Astrocyte (in vitro differentiated cells and primary cell): ENCODE measurements at places on chromosomes 12 and 14. TPM values are rescaled to one million over a fixed set of nuclear protein-coding genes. Genes with fewer than 3 reads are reported as not detected.

DNA sequence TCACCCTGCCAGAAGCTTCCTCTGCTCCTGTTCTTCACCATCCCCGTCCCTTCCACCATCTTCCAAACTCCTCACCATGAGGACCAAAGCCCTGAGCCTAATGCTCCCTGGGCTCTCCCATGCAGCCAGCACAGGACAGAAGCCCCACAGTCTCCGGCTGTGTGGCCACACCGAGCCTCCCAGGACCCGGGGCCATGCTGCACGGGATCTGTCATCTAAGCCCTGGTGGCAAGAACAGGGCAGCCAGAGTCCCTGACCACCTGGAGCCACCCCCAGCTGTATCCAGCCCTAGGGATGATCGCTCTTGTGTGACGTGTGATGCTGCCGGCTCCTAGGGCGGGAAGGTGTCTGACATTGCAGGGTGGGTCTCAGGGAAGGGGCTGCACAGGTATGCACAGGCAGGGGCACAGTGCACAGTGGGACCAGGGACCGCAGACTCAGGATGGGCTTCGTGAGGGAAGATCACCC, 8.1 kb downstream of the TMEM179 start:
- H3K4me3 ChIP-seq, result no peak overlapping the region
- no peak overlapping the region for H3K27ac ChIP-seq
- H3K4me1 ChIP-seq, result no peaks in the 10 kb centered on the region
- H3K27me3 ChIP-seq, result peaks cover 2% of the 10 kb centered on the region

Gene NGB
- total RNA-seq, result not detected in 2 replicates

DNA sequence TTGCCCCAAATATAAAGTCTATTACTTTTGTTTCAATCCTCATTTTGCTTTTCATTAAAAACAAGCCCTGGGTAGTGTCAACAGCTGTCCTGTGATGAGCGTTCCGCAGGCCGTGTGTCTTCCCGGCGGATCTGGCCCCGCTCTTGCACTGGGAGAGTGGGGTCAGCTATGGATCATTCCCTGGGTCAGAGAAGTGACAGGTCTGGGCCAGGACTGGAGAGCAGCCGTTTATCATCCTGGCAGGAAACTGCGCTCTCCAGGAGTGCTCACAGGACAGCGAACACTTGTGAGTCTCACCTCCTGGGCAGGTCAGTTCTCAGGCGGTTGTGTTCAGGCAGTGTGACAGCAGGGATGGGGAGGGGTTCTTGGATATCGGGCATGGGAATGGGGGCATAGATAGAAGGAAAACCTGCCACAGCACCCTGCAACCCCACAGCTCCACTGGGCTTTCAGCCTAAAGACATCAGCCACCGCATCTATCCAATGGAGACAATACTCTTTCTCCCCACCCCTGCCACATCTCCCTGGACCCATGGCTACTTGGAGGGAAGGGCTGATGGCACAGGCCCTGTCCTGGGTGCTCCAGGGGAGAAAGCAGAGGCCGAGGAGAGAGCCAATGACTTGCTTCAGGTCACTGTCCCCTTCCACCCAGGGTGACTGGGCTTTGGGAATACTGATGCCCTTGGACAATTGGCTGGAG, 47.8 kb upstream of the CHGA start:
- H3K27ac ChIP-seq, result no peak overlapping the region
- no peak for DNase-seq
- H3K36me3 ChIP-seq, result no peaks in the 10 kb centered on the region
- H3K27me3 ChIP-seq, result peaks cover 16% of the 10 kb centered on the region

GRCh38 chr12:19148860-19149259, 19.3 kb downstream of the PLEKHA5 start:
- H3K27ac ChIP-seq, result no peak overlapping the region
- H3K36me3 ChIP-seq, result peaks cover 3% of the 10 kb centered on the region
- peaks cover 6% of the 10 kb centered on the region for H3K4me1 ChIP-seq
- DNase-seq, result no peak

DNA sequence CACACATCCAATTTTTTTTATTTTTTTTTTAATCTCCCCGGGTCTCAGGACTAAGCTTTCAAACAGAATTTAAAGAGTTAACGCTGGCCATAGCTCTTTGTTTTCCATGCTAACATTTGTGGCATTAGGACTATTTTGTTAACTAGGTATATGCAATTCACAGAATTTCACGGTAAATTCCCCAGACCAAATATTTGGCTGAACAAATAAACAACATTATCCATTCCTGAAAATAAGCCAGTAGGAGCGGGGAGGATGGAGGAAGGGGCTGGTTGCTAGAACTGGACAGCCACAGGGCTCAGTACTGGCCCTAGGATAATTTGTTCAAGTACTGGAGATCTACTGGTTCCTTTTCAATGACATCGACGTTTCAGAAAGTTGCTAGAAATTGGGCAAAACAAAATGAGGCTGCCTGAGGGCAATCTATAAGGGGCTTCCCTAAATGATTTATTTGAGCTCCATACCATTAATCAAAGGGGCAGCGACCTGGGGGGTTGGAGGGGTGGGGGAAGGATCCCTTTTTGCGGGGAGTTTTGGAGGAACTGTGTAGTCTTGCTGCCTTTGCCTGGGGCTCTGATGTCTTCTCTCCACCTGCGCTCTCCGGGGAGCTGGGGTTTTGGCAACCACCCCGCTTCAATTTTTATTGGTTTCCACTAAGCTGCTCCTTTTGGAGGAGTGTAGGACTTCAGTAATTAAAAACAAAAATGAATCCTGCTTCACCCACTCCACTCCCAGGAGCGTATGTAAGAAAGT, 9.0 kb downstream of the BMP4 start:
- peaks cover 62% of the 10 kb centered on the region for H3K27me3 ChIP-seq
- H3K27ac ChIP-seq, result no peak overlapping the region
- peaks cover 15% of the 10 kb centered on the region for H3K4me1 ChIP-seq
- H3K4me3 ChIP-seq, result no peak overlapping the region
- peak; percentile 32 for DNase-seq
- H3K36me3 ChIP-seq, result no peaks in the 10 kb centered on the region

GRCh38 chr12:113812411-113813228, 153.5 kb downstream of the RBM19 start:
- no peaks in the 10 kb centered on the region for H3K27me3 ChIP-seq
- no peaks in the 10 kb centered on the region for H3K4me1 ChIP-seq
- H3K27ac ChIP-seq, result no peak overlapping the region
- no peaks in the 10 kb centered on the region for H3K36me3 ChIP-seq
- H3K4me3 ChIP-seq, result no peak overlapping the region

- DNase-seq, result no peak
- no peak overlapping the region for H3K27ac ChIP-seq
- no peaks in the 10 kb centered on the region for H3K27me3 ChIP-seq
- no peaks in the 10 kb centered on the region for H3K4me1 ChIP-seq
Observed at GRCh38 chr14:89260898-89261297, 156.1 kb downstream of the FOXN3 start.

Gene GPR84
- total RNA-seq, result not detected in 2 replicates

Gene SYCP3
- not detected in 2 replicates for total RNA-seq

Gene PABPN1
- 147 and 162 TPM in 2 replicates for total RNA-seq

DNA sequence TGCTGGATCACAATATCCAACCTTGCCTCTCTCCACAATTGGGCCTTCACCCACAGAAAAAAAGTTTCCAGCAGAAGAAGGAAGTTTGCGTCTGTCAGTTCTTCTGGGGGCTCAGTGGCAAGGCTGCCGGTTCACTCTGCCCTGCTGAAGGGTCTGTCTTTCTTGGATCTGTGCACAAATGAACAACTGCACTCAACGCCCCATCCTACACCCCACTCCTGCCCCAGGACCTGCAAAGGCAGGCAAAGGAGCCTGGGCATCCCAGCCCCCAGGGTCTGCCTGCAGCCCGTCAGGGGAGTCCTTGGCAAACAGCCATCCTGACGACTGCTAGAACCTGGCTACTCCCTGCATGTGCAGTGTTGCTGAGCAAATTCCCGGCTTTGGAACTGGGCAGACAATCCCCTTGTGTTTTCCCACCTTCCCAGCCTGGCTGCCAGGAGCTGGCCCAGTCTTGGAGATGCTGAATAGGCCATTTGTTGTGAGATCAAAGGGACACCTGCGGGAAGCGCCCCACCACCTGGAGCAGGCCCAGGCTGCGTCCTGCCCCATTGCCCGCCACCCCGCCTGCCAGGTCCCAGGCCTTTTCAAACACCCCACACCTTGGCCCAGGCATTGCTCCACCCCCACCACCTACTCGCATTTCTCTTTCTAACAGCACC, 311.9 kb downstream of the BCL11B start:
- no peaks in the 10 kb centered on the region for H3K27me3 ChIP-seq
- no peak overlapping the region for H3K4me3 ChIP-seq
- no peak overlapping the region for H3K27ac ChIP-seq
- no peak for DNase-seq
- no peaks in the 10 kb centered on the region for H3K36me3 ChIP-seq
- H3K4me1 ChIP-seq, result peaks cover 7% of the 10 kb centered on the region

DNA sequence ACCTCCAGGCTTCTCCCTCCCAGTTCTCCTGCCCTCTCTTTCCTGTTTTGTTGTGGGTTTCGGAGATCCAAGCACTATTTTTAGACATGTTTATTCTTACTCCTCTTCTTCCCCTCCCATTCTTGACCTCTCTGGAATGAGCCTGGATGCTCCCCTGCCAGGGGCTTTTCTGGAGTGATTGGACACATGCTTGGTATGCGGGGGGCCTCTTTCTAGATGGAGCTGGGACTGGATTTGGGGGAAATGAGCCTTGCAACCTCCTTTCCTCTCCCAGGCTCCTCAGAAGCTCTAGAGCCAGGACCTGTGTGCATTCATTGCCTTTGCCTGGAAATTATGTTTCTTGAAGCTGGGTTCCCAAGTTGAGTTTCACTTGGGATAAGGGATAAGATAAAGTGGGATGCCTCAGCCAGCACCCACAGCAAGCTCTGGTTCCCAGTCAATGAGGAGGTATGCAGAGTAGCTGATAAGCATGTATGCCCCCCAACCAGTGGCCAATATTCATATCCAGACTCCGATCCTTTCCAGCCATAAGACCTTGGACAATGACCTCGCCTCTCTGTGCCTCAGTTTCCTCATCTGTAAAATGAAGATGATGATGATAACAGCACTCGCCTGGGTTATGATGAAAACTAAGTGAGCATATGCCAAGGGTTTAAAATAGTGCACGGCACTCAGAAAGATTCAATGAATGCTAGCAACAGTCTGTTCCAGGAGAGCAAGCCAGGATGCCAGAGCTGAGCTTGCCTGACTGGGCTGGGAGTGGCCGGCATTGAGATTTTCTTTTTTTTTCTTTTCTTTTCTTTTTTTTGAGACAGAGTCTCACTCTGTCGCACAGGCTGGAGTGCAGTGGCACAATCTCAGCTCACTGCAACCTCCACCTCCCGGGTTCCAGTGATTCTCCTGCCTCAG, 97.8 kb downstream of the SCARB1 start:
- peak; percentile 52 for DNase-seq
- no peak overlapping the region for H3K4me3 ChIP-seq
- no peaks in the 10 kb centered on the region for H3K36me3 ChIP-seq
- peaks cover 33% of the 10 kb centered on the region for H3K4me1 ChIP-seq

DNA sequence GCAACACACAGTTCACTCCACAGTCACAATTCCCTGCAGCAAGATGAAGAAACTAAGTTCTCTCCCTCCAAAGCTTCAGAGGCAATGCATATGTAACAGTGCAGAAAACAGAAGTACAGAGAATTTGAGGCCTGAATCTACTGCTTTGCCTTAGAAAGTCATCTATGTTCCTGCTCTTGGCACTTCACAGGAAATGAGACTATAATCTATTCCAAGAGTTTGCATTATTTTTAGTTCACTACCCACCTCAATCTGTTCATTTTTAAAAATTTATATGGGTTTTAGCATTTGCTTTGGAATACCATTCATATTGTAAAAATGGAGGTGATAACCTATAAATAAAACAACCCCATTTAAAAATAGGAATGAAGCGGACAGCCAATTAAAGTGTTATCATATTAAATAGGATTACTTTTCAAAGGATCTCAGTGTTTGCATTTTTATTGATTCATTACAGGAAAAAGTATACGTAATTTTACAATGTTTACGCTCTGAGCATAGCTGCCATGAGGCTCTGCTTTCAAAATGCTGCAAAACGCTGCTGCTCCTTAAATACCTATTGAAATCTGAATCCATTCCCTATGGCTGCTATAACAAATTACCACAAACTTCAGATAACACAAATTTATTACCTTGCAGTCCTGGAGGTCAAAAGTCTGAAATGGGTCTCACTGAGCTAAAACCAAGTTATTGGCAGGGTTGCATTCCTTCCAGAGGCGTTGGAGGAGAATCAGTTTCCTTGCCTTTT, 60.0 kb downstream of the ARMH4 start:
- H3K4me3 ChIP-seq, result no peak overlapping the region
- H3K36me3 ChIP-seq, result no peaks in the 10 kb centered on the region
- DNase-seq, result no peak

Gene TSHR
- not detected in 2 replicates for total RNA-seq

DNA sequence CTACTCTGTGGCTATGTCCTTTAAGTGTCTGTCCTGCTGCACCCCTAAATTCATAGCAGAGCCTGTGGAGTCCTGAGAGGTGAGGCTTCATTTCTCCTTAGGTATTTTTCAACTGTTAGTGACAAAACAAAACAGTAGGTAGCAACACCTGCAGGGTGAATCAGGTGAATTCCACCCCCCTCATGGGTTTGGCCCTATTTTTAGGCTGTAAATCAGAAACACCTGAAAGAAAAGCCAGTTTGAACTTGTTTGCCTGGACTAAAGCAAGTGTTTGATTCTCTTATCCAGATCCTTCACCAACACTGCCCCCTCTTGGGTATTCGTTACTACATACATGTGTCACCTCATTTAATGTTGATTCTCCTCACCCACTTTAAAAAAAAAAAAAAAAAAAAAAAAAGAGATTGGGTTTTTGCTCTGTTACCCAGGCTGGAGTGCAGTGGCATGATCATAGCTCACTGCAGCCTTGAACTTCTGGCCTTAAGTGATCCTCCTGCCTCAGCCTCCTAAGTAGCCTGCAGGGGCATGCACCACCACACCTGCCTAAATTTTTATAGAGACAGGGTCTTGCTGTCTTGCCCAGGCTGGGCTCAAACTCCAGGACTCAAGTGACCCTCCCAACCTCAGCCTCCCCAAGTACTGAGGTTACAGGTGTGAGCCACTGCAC, 10.3 kb downstream of the TBPL2 start:
- no peaks in the 10 kb centered on the region for H3K4me1 ChIP-seq
- no peaks in the 10 kb centered on the region for H3K36me3 ChIP-seq
- H3K4me3 ChIP-seq, result no peak overlapping the region

DNA sequence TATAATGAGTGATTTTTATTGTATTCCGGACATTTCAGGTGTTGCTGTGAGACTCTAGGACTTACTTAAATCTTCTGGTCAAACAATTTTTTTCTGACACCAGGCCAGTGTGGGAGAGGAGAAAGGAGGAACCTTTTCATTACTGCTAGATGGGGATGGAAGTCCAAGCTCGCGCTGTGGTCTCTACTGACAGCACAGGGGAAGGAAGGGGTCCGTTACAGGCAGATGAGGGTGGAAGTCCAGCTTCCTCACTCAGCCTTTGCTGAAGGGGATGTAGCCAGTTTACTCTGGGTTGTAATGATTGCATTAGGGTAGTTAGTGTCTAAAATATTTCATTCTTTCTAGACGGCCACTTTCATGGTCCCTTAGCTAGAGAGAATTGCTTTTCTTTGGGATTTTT, 26.3 kb upstream of the ST8SIA1 start:
- no peak overlapping the region for H3K4me3 ChIP-seq
- no peak for DNase-seq
- H3K4me1 ChIP-seq, result no peaks in the 10 kb centered on the region
- H3K27ac ChIP-seq, result no peak overlapping the region

GRCh38 chr14:21233457-21234076, 35.7 kb downstream of the HNRNPC start:
- DNase-seq, result no peak
- no peaks in the 10 kb centered on the region for H3K4me1 ChIP-seq
- no peaks in the 10 kb centered on the region for H3K27me3 ChIP-seq
- H3K4me3 ChIP-seq, result no peak overlapping the region
- H3K27ac ChIP-seq, result no peak overlapping the region

GRCh38 chr12:91143206-91143605, 31.9 kb upstream of the LUM start:
- no peaks in the 10 kb centered on the region for H3K27me3 ChIP-seq
- H3K4me3 ChIP-seq, result no peak overlapping the region
- DNase-seq, result peak; percentile 43
- H3K27ac ChIP-seq, result no peak overlapping the region
- no peaks in the 10 kb centered on the region for H3K36me3 ChIP-seq

Gene AICDA
- not detected in 2 replicates for total RNA-seq
